ENCODE measurements at places on chromosomes 1 and 21.

- no peak for ATAC-seq
These were observed 7.9 kb upstream of the MRPS15 start for GRCh38 chr1:36471830-36472641.

DNA sequence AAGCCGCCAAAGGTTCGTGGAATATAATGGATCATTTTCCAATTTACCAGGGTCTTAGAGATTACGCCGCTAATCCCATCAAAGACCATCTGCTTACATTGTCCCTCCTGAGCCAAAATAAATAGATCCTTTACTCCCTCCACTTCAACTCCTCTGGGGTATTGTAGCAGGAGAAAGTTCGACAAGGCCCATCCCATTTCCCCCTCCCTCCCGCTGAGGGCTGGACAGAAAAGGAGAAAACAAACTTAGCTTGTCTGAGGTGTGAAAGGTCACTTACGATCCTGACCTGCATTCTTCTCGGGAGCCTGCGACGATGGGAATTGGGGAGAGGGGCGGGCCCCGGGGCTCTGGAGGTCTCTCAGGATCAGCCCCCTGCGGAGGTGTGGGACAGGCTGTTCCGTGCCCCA lies 60.8 kb downstream of the MEF2D start:
- ATAC-seq, result no peak

DNA sequence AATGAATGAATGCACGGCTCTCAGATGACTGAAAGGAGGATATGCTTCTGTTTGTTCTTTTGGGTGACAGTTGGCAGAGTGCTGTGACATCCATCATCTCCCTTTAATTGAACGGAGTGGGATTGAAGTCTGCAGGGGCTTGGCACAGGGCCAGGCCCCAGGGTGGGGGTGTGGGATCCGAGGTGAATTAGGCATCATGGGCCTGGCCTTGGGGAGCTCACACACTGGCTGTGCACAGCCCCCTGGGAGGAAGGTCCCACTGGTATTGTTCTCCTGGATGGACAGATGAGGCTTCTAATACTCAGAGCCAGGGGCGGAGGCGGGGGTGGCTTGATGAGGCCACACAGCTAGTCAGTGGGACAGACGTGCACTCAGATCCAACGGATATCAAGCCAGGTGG lies 19.3 kb downstream of the EPHB2 start:
- no peak for ATAC-seq

DNA sequence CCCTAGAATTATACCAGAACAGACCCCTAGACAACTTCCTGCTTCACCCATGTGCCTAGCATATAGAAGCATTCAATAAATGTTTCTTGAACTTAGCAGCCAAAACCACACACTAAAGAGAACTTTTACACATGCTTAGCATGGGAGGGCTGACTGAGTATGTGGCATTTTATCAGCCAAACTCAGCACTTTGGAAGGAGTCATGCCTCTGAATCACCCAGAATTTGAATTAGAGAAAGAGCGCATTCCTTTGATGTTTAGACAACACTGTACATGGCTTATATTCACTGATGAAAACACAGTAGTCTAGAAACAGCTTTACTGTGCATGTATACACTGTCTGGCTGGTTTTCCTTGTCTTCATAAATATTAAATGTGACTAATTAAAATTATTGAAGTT lies 26.1 kb downstream of the SPAG17 start:
- ATAC-seq, result no peak

DNA sequence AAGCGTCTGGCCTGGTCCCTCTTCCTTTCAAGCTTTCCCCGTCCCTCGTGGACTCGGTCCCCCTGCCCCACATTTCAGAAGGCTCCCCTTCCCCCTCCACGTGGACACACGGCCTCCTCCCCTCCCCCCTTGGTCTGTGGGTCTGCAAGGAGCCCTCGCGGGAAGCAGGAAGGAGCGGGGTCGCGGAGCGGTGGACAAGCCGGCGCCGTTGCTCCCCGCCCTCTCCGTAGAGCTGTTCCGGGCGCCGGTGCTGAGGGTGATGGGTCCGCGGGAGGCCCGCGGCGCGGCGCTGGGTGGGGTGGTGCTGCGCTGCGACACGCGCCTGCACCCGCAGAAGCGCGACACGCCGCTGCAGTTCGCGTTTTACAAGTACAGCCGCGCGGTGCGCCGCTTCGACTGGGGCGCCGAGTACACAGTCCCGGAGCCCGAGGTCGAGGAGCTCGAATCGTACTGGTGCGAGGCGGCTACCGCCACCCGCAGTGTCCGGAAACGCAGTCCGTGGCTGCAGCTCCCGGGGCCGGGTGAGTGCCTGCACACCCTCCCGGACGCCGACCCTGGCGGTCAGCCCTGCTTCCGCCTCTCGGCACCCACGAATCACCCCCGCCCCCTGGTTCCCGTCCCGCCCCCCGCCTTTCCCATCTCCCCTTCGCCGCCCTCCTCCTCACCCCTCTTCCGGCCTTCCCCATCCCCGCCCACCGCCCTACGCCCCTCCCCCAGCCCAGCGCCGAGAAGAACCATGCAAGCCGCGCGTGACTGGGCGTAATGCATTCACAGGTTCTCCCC lies 5.3 kb downstream of the FCRLB start:
- peak; percentile 41 for ATAC-seq

- peak; percentile 69 for ATAC-seq
These were observed 45.9 kb downstream of the KIAA0040 start for GRCh38 chr1:175146529-175147213.

- ATAC-seq, result no peak
These were observed 34.6 kb downstream of the TRAF5 start for GRCh38 chr1:211361202-211361601.

DNA sequence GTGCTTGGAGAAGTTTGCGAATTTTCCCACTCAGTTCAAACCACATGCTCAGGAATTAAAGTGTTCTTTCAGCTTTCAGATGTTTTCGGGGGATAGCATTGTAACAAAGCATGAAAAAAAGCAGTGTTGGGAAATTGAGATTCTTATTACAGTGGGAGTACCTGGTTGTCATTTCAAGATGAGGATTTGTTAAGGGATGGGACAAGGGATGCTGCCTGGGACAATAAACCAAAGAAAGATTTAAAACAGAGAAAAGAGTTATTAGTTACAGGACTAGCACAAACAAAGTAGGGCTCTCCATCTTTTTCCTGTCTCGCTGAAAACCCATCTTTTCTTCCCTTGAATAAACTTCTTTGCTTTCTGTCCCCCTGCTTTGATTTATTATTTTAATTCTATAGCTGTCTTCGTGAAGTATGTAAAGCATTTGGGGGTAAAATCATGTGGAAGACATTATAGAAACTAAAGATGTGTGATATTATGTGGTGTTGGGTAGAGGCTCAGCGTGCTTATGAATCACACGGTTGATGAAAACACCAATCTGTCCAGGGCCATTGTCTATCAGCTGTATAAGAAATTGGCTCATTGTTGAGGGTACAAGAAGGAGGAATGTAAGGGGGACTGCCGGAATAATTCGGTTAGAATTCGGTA lies 277.6 kb downstream of the KIF26B start:
- no peak for ATAC-seq

DNA sequence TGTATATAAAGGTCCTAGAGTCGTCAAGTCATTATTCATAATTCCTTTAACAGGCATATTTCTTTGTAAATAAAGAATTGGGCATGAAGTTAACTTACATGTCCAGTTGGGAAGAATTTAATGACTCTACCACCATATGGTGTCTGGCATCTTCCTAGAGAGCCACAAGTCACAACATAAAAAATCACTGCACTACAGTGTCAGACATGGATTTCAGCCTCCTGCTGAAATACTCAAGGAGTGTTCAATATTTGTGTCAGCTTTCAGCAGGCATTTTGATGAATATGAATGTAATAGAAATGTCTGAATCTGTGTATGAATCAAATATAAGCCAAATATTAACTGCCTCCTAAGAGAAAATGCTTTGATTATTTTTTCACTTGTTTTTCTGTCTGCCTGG lies 91.9 kb upstream of the TMPRSS15 start:
- ATAC-seq, result no peak

GRCh38 chr1:26045722-26046245 lies at the start of gene SLC30A2:
SLC30A2 (minus strand) TSS chr1:26046118; CDS start chr1:26045896, 222 bp downstream.
- no peak for ATAC-seq

GRCh38 chr1:67689267-67690017 lies 4.4 kb downstream of the GADD45A start:
- no peak for ATAC-seq

DNA sequence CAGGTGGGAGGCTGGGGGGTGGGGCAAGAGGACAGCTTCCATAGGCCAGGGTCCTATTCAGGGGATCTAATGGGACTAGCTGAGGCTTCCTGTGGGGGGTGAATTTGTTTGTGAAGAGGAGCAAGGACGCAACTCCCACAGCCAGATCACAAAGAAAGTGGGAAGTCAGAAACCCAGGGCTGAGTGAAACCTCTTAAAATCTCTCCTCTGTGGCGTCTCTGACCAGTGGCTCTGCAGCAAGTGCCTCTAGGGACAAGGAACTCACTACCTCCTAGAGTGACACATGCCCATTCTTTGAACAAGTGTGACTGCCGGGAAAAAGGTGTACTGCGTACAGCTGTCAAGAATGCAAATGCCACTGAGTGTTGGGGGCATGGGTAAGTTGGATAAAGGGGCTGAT lies 187.9 kb downstream of the HIVEP3 start:
- ATAC-seq, result no peak

- ATAC-seq, result peak; percentile 40
These were observed 6.5 kb downstream of the GALNT2 start for GRCh38 chr1:230073371-230074035.

GRCh38 chr1:84849357-84849975 lies 43.5 kb downstream of the LPAR3 start:
- no peak for ATAC-seq

DNA sequence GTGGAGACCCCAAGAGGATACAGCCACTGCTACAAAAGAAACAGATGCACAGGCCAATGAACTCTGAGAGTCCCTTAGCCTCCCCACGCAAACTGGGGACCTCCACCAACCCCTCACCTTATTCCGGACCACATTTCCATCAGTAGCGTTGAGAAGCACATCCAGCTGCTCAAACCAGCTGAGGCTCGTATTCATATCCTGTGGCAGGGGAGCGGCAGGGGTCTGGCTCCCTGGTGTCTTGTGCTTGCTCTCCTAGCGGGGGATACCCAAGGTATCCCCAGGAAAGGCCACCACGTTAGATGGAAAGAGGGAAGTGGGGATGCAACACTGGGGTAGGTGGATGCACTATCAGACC lies 481 bp downstream of the CCDC163 start:
- no peak for ATAC-seq

GRCh38 chr1:115057661-115058254 lies 28.1 kb downstream of the TSHB start:
- no peak for ATAC-seq

DNA sequence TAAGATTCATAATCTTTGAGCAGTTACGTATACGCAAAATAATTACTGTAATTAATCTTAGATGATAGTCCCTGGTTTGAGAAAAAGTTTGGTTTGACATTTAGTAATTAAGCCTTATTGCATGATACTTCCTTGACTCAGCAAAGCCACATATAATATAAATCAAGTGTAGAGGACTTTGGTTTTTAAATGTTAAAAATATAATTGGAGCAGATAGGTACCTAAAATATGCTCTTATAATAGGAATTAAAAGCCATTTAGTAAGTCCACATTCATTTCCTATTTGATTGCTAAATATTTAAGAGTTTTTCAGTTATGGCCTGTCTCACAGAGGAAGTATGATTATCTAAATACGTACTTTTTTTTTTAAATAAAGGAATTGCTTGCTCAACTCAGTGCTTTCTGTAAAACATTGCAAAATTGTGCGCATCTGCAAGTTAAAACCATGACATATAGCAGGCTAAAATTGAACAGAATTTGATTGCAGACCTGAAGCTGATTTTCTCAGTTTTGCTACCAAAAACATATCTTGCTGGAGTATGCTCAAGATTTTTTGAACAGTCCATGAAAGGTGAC lies 20.4 kb downstream of the RPE65 start:
- ATAC-seq, result no peak

GRCh38 chr21:38824124-38824822 lies 18.5 kb downstream of the ETS2 start:
- ATAC-seq, result no peak

DNA sequence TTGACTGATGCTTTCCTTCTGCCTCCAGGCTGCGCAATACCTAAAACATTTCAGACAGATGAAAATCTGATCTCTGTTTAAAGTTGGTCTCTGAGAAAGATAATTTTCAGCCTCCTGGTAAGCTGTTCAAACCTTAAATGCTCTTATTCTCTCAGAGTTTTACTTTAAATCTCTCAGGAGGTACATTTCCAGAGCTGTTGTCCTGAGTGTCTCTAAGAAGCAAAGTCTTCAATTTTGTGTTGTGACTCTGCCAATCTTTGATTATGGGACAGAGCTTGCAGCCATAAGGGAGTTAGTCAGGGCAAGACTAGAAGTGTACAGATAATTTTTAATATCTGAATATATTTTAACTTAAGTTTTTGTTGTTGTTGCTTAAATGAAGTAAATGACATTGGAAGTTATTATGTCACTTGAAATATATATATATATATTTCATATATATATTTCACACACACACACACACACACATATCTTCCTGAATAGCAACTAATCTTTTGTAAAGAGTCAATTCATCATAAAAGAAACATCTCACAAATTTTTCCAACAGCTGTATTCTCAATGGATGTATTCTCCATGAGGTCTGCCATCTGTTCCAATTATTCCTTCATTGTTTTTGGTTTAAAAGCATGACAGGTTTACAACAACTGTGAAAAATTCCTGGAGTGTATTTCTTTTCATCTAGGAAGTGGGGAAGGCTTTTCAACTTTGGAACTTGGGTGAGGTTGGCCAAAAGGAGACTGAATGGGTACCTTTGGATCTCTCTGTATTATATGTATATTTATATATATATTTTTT lies 259.4 kb downstream of the BACH1 start:
- ATAC-seq, result no peak

GRCh38 chr1:154879038-154879421 lies 8.9 kb upstream of the KCNN3 start:
- no peak for ATAC-seq

DNA sequence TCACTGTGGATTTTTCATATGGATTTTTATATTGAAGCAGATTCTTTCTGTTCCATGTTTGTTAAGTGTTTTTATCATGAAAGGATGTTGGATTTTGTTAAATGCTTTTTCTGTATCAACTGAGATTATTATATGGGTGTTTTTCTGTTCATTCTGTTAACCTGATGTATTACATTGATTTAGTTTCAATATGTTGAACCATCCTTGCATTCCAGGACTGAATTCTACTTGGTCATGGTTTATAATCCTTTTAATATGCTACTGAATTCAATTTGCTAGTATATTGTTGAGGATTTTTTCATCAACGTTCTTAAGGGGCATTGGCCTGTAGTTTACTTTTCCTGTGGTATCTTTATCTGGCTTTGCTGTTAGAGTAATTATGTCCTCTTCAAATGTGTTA lies 55.8 kb downstream of the CCDC30 start:
- no peak for ATAC-seq

- ATAC-seq, result peak; percentile 97
These were observed 31.7 kb downstream of the IFNGR2 start for GRCh38 chr21:33434770-33435360.

GRCh38 chr1:88922214-88922613 lies 30.8 kb upstream of the GTF2B start:
- ATAC-seq, result no peak

- ATAC-seq, result no peak
These were observed 151.2 kb downstream of the OMA1 start for GRCh38 chr1:58395355-58395754.
